ENCODE measurements at places on chromosomes 4 and X.

GRCh38 chr4:147487616-147488015, 6.7 kb downstream of the EDNRA start:
- DNase-seq = no peak

GRCh38 chrX:132631579-132632232, 142.9 kb upstream of the MBNL3 start:
- no peak for DNase-seq

DNA sequence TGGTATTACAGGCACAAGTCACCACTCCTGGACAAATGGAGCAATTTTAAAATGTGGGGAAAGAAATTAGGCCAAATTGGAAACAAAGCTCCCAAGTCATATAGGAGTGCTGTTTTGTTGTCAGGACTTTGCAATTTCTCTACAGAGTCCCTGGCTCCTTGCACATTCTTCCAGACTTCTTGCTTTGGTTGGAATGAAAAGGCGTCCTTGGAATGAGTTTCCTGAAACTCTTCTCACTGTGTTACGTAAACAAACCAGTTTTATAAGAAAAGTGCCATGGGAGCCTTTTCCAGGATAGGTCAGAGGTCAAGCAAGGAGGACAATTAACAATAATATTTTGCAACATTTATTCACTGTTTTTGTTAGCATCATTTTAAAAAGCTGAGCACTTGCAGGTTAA, 32.4 kb upstream of the KIT start:
- DNase-seq = no peak

- DNase-seq = no peak
These were observed 903.8 kb downstream of the STIM2 start for GRCh38 chr4:27764526-27764837.

DNA sequence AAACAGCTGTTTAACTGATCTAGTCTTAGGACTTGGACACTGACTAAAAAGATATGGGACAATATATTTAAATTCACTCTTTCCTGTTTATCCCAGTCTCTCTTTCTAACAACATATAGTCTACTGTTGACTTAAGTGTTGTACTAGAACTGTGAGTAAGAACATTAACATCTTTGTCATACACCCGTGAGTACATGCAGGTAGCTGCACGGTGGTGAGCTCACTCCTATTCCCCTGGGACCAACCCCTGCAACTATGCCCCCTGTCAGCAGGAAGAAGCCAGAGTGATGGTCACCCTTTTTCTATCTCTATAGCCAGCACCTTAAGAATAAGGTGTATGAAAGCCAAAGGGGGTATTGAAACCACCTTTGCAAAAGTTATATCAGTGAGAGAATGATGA, 17.6 kb downstream of the TBL1X start:
- DNase-seq = no peak

DNA sequence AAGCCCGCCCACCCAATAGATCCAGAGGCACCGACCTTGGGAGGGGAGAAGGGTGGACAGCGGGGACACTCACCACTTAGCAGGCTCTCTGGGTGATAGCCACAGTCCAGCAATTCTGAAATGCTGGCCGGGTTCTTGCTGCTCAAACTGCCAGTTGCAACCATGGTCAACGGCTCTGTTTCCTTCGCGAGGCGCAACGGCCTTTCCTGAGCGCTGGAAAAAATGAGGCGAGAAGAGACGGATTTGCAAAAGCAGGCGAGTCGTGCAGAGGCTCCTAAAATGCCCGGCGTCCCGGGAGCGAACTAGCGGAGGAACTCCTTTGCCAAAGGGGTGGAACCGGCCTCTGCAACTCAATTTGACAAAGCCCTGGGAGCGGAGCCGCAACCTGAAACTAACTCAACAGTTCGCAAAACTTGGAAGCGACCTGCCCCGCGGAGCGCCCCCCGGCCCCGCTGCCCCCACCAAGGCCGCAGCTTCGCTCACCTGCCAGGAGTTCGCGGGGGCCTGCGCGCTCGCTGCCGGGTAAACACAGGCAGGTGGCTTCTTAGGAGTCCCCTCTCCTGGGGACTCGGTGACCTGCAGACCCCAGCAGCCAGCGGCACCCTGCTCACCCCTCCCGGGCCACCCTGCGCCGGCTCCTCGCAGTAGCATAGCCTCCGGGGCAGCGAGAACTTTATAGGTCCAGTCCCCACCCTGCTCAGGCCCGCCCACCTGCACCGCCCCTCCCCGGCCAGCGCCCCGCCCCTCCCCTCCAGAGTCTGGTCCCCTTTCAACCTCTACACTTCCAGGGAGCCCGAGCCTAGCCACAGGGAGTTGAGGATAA, at the start of gene DDIT4L:
Gene DDIT4L (minus strand): TSS at position 649 of the 823 bp plus-strand sequence. CDS start 485 bp downstream, at position 164.
- DNase-seq = no peak

- DNase-seq = peak; percentile 96
These were observed 485 bp upstream of the CCNG2 start for GRCh38 chr4:77156533-77156911.

GRCh38 chrX:153947009-153947769, 2.7 kb upstream of the RENBP start:
- DNase-seq = peak; percentile 71

DNA sequence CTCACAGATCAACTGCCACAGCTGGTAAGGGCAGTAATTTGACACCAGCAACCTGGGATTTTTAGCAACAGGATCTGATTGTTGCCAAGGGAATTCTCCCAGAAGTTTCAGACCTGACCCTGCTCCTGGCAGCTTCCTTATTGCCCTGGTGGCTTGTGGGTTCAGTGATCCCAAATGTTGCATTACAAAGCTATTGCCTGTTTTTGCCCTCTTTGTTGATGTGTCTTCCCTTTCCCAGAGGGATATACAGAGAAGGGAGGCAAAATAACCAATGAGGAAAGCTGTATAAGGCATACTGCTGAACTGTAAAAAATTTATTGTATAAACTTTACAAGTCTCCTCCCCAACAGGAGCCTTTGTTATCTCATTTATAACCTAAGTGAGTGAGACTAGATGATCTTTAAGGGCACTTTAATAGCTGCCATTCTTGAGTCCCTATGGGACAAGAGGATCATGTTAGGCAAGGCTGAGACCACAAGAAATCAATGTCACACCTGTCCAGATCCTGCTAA, 22.2 kb downstream of the VSIG4 start:
- DNase-seq = no peak

DNA sequence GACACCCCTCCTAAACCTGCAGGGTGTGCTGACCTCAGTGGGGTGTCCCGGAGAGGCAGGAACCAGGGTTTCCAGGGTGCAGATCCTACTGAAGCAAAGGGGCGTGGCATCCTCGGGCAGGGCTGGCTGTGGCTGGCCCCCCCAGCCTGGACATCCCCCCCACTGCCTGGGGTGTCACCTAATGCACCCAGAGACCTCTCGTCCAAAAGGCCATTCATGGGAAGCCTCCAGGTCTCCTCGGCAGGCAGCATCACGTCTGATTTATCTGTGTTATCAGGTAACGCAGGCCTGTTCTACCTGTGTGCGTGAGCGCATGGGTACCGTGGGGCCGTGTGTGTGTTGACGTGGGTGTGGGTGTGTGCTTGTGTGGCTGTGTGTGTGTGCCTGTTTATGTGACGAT, 210.0 kb downstream of the SHOX start:
- DNase-seq = no peak

GRCh38 chrX:44401151-44401550, 57.7 kb upstream of the EFHC2 start:
- no peak for DNase-seq

GRCh38 chr4:14767142-14767541, 235.1 kb upstream of the CPEB2 start:
- no peak for DNase-seq

DNA sequence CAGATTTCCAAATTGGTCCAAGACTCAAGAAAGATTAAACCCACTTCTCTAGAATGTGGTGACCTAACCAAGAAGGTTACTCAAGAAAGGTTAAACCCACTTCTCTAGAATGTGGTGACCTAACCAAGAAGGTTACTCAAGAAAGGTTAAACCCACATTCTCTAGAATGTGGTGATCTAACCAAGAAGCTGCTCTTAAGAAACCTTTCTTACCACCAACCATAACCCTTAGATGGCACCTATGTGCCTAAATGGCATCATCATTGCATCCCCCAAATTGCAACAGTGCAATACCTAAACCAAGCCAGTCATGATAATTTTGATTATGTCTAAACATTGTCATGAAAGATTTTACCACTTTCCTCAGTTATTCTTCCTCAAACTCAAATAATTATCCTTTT, 49.2 kb downstream of the IDS start:
- no peak for DNase-seq

- DNase-seq = no peak
These were observed 93.9 kb downstream of the PHKA2 start for GRCh38 chrX:18890049-18890381.
